ENCODE measurements at places on chromosomes 16 and 17.

DNA sequence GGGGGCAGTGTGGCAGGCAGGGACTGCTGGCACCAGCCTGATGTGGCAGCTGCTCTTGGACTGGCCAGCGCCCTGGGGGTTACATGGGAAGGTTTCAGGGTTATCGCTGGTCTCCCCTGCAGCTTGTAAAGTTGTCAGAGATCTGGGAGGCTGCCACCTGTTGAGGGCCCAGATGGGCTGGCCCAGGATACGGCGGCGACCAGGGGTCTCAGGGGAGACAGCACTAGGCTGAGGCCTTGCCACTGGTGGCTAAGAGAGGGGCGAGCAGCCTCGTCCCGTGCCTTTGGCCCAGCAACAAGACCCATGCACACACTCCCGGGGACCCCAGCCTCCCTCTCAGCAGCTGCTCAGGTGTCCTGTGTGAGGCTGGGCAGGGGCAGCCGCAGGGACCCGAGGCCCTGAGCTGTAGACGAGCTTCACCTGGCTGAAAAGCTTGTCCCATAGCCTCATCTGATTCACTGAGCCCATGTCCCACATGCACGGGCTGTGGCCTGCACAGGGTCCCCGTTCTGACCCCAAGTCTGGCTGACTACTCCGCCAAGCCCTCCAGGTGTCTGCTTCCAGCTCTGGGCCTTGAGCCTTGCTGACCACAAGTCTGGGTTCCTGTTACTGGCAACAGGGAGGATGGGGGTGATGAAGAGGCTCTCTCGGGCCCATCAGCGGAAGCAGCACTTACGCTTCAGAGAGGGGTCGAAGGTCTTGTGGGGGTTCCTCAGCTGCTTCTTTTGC is 6.2 kb downstream of the DUS1L start:
- no peak for DNase-seq

DNA sequence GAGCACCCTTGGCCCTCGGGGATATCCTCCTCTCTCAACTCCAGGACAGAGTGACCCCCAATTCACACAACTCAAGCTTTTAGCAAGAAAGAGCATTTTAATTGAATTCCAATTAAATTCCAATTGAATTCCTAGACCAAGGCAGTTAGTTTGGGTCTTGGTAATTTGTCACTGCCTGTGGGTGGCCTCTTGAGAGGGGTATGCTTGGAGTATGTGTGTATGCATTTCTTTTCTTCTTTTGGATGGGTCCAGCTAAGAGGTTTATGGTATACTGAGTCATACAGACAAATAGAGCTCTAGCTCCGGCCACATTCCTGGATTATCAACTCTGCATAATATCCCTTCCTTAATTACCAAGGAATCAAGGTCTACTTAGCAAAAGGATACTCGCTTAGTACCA is 136.7 kb downstream of the PCTP start:
- DNase-seq, result no peak

- peak; percentile 9 for DNase-seq
These were observed 403 bp upstream of the KRTAP3-1 start for GRCh38 chr17:41009301-41009760.

GRCh38 chr17:81398176-81398831 is 3.0 kb downstream of the BAHCC1 start:
- no peak for DNase-seq

DNA sequence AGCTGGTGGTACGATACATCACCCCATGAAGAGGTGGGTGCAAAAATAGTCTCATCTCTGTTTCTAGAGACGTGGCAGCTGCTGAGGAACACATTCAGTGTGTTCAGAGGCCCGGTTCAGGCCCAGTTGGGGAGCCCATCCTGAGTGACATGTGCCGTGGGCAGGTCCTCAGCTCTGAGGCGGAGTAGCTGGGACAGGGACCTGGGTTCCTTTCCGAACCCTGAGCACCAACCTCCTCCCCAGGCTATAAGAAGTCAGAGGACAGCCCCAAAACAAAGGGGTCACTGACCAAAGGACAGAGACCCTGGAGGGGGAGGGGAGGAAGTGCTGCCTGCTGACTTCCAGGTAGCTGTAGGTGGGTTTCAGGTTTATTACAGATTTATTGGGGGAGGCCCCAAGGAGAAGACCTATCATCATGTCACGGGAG is 5.1 kb downstream of the LDHD start:
- no peak for DNase-seq

DNA sequence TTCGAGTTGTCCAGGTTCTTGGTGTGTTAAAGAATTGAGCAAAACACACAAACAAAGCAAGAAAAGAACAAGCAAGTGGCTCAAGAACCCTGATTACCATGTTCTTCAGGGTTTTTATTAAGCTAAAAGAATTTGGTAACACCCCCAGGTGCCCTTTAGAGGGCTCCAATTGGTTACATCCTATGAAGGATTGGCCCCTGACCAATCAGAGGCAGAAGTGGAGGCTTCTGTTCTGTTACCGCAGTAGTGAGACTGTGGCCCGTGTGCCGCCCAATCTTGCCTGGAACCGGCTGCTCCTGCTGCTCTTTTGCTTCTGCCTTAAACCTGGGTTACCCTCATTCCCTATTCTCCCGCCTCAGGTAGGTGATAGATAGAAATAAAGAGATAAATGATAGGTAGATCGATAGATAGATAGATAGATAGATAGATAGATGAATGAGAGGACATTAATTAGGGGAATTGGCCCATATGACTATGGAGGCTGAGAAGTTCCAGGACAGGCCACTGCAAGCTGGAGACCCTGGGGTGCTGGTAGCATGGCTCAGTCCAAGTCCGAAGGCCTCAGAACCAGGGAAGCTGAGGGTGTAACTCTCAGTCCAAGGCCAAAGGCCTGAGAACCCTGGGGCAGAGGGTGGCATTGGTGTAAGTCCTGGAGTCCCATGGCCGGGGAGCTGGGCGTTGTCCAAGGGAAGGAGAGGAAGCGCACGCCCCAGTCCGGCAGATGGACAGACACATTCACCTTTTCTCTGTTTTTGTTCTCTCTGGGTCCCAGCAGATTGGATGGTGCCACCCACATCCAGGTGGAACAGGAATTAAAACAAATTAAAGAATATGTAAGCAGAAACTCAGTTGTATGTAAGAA is 3.5 kb upstream of the CA5A start:
- no peak for DNase-seq

- DNase-seq, result no peak
These were observed 25.4 kb downstream of the ZFHX3 start for GRCh38 chr16:73022534-73022933.

GRCh38 chr16:57013229-57013628 is 23.9 kb downstream of the NLRC5 start:
- no peak for DNase-seq

GRCh38 chr16:79505344-79505743 is 95.2 kb downstream of the MAF start:
- DNase-seq, result no peak

GRCh38 chr16:68384288-68385161 is 63.8 kb downstream of the SMPD3 start:
- DNase-seq, result no peak

DNA sequence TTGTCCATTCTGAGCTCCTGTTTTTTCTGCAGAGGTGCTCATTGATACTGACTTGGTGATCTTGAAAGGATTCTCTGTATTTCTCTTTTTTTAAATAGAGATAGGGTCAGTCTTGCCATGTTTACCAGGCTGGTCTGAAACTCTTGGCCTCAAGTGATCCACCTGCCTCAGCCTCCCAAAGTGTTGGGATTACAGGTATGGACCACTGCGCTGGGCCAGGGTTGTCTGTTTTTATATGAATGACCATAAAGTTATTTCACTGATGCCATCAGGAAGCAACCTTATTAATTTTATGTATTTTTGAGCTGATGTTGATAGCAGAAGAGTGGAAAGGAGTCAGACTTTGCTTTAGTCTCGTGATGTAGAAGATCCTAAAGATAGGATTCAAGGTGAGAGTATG is 35.7 kb upstream of the METTL9 start:
- DNase-seq, result no peak

- DNase-seq, result no peak
These were observed 262.6 kb downstream of the MAP2K6 start for GRCh38 chr17:69677130-69677529.

DNA sequence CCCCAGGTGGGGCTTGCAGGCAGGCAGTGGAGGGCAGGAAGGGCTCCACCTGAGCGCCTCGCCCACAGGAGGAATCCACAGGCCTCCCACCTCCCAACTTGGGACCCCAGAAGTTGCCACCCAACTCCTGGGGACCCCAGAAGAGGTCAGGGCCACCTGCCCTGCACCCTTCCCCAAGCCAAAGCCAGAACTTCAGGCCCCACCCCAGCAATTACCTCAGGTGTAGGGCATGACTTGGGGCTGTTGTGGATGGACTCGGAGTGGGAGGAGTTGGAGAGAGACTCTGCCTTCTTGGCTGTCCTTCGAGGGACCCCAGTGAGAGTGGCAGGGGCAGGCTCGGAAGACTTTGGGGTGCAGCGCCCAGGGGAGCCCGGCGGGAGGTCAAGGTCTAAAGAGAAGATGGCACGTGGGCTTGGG is 10.5 kb downstream of the TSPOAP1 start:
- DNase-seq, result no peak

- no peak for DNase-seq
These were observed 66.3 kb downstream of the CLEC16A start for GRCh38 chr16:11010575-11011221.

DNA sequence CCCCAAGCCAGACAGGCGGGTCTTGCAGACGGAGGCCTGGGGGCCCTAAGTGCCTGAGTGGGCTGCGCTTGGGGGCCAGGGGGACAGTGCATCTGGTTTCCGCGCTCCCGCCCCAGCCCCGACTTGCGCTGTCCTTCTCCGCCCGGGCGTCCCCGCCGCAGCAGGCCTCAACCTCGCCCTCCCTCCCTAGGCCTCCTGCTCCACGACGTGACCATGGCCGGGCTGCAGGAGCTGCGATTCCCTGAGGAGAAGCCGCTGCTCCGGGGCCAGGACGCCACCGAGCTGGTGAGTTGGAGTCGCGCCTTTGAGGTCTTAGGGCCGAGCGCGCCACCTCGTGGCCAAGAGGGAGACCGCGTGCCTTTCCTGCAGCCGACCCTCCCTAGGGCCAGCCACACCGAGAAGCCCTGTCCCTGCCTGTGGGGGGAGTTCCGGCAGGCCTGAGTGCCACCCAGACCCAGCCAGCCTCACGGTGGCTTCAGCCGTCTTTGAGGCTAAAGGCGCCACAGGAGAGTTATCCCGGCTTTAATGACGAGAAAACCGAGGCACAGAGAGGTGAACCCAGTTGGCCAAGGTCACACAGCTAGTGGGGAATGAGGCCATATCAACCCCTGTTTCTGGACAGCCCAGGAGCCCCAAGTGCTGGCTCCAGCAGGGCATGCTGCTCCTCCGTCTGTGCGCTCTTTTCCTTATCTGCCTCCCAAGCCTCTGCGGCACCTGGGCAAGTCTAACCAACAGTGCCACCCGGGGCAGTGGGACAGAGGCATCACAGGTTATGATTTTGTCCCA is 12.2 kb upstream of the NDRG4 start:
- peak; percentile 52 for DNase-seq

DNA sequence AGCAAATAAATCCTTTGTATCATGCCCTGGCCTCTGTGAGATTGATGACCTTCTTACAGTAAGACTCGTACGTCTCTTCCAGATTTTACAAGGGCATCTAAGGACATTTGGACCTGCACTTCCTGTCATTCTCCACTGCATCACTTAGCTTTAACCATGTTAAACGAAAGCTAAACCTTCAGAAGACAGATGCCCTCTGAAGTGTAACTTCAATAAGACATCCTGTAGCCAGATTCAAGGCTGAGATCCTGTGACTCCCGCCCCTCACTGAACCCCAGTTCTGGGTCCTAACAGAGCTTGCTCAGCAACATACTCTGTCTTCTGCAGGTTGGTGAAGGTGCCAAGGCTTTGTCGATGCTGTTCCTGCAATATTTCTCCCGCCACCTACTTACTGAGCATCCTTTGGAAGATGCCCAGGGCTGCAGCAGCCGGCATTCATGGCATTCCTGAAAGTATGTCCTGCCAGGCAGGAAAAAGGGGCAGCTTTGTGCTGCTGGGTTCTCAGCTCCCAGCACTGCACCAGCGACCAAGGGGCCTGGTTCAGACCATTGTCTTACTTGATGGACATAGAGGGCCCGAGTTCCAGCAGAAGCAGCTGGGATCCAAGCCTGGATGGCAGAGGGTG is 131.1 kb downstream of the AXIN2 start:
- DNase-seq, result no peak
